Common myeloid progenitor, CD34-positive (primary cell): ENCODE measurements at places on chromosomes 3 and 15.
A peak's percentile ranks its signal among the peaks of the same experiment; 100 is the strongest.

- no peak for DNase-seq
These were observed 118.4 kb upstream of the GPR149 start for GRCh38 chr3:154548341-154548740.

DNA sequence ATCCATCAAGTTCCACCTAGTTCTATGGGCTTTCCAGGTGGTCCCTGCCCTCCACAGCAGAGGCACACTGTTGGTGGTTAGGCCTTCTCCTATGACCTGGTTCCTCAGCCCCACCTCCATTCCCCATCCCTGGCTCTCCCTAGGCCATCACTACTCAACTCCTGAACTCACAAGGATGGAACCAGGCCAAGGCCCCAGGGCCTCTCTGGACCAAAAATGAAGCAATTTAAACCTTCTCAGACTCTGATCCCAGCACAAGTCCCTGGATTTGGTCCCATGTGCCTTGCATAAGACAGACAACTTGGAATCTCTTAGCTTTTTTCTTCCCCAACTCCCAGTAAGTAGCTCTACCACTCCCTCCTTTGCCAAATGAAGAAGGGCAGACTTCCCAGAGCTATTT, 14.4 kb upstream of the ACAN start:
- DNase-seq, result no peak

- no peak for DNase-seq
These were observed 356.5 kb upstream of the IL12A start for GRCh38 chr3:159632128-159632527.

DNA sequence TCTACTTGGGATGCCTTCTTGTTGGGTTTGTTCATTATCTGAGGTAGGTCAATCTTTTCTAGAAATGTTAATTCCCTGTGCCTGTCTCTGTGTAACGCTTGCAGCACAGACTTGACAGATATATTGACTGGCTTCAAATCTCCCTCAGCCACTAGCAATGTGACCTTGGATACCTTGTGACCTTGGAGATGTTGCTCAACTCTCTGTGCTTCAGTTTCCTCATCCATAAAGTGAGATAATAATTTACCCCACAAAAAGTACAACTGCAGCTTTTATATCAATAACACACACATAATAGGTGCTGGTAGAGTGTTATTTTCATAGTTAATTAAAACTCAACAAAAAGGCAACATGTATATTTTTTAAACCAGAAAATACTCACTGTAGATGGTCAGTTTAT, 52.9 kb downstream of the SIDT1 start:
- no peak for DNase-seq

DNA sequence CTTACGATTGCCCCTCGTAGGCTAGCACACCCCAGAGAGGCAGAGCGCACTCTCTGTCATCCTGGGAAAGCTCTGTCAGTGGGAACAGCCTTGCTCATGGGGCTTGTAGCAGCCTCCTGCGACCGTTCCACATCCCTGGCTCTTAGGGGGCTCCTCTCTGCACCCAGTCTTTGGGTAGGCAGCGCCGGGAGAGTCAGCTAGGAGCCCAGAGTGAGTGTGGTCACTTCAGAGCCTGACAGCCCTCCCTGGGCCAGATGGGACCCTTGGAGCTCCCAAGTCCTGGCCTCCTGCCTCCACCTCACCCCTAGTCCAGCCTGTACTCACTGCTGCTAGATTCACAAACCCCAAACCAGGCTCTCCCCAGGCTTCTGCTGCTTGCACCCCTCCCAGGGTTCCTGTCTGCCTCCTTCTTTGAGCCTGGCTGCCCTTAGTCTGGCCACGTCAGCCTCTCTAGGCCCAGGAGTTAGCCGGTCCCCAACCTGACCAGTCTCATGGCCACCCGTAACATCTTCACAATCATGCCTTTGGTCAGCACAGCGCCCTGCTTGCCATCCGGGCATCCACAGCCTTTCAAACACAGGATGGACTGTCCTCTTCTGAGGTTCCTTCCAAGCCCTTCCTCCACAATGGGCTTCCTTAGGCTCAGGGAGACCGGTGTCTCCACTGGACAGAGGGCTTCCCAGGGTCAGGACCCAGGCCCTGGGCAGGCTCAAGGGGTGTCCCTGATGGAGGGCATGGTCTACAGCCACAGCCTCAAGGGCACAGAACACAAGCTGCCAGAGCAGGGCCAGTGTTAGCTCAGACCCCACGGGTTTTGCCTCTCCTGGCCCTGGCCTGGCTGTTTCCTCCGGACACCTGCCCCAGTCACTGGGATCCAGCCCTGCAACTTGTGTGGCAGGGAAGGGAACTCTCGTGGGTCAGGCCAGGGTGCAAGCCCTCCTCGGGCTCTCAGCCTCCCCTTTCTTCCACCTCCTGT, 4.6 kb downstream of the ACSBG1 start:
- DNase-seq, result no peak

DNA sequence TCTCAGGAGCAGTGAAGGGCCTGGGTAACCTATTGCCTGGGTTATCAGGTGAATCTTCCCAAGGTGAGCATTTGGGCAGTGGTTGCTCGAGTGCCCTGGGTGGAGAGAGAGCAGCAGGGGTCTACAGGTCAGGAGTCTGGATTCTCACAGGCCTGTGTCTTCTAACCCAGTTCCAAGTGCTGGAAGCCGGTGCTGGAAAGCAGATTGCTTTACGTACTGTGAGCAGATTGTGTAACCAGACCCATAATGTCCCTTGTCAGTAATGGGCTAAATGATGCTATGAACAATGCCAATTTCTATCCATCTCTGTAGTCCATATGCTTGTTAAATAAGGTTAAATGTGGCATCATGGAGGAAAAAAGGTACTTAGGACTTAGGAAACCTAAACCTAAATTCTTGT, 106.5 kb downstream of the TPRG1 start:
- DNase-seq, result no peak

- no peak for DNase-seq
These were observed 22.5 kb downstream of the SLC41A3 start for GRCh38 chr3:126061301-126062032.

- DNase-seq, result no peak
These were observed 325.0 kb downstream of the CGGBP1 start for GRCh38 chr3:87733671-87734367.

- DNase-seq, result no peak
These were observed 62.8 kb downstream of the RFX7 start for GRCh38 chr15:56180851-56181250.

- peak; percentile 93 for DNase-seq
These were observed 10.0 kb downstream of the CRYGS start for GRCh38 chr3:186534113-186534669.

GRCh38 chr3:42790714-42791229, 13.5 kb downstream of the HIGD1A start:
- no peak for DNase-seq

GRCh38 chr3:43481375-43481774, 140.4 kb downstream of the ANO10 start:
- DNase-seq, result no peak

DNA sequence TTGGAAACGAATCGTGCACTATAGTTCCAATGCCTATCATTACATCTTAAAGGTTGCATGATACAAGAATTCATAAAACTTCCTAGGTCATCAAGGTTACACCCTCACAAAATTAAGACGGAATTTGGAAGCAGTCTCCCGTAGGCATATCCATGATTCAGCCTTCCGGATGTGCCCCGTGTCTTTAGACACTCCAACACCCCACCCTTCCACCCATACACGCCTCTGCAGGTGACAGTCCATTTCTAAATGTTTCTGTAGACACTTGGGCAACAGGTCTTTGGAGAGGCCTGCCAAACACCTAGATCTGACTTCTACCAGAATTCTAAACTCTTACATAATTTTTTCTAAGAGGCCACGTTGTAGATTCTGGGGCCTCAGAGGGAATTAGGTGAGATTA, 49.8 kb downstream of the LDHAL6B start:
- DNase-seq, result no peak

GRCh38 chr15:93583968-93584367, 495.0 kb upstream of the RGMA start:
- peak; percentile 5 for DNase-seq

- peak; percentile 36 for DNase-seq
These were observed 87.3 kb upstream of the ROPN1 start for GRCh38 chr3:124078953-124079911.

GRCh38 chr3:5226783-5227182, 39.3 kb downstream of the EDEM1 start:
- peak; percentile 72 for DNase-seq

- no peak for DNase-seq
These were observed 77.4 kb upstream of the SLC4A7 start for GRCh38 chr3:27561576-27561975.

DNA sequence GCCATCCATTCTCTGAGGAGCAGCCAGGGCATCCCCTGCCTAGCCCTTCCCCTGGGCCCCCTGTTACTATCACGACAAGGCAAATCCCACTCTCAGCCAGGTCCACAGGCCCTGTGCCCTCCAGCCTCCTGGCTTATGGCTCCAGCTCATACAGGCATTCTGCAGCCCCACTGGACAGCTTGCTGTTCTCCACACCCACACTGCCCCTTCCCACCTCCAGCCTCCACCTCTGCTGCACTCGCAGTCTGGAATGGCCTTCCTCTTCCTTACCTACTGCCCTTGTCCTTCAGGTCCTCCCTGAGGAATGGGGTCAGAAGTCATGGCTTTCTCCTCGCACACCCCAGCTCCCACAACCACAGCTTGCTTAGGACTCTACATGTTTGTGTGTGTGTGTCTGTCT, 40.4 kb downstream of the CCDC33 start:
- no peak for DNase-seq

DNA sequence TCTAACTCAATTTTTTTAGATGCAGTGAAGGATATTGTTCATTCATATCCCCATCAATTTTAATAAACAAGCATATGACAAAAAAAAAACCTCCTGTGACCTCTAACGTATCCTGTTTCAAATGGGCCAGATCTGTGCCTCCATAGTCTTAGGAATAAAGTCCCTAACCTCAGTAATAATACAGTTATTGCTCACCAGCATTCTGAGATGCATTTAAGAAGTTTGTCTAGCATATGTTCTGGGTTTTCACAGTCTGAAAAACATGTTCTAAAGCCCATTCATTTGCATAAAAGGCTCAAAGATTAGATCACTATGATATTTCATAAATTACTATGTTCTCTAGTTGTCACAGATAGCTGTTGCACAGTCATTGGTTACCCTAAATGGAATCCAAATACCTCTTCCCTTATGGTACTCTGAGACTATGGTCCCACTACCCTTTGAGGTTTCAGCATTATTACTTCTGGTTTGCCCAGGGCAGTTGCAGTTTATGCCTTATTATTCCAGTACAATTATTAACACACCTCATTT, 190.1 kb downstream of the ZIC4 start:
- DNase-seq, result no peak

DNA sequence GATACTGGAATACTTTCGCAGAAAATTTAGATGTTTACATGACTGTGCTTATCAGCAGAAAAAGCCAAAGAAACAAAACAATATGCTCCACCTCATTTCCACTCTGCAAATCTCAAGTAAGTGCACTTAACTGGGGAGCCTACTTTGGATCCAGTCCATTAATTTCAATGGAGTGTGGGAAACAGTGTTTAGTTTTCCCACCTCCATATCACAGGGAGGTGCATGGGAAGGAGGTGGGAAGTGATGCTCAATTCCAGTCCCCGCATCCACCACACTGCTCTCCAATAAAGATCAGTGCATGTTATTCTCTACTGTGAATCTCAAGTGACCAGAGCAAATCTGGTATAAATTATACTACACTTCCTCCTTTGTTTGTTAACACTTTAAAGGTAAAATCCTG, 2.9 kb downstream of the NEDD4 start:
- DNase-seq, result no peak

DNA sequence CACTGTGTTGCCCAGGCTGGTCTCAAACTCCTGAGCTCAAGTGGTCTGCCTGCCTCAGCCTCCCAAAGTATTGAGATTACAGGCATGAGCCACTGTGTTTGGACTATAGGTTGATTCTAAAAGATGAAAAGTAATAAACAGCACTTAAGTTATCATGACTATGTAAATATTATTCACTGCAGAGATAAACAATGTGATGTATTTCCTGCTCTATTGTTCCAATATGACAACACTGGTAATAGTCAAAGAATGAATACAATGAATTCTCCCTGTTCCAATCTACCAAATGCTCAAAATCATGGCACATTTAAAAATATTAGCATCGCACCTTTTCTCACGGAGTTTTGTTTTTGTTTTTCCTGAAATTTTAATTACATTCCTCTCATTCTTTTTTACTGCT, 36.8 kb upstream of the TBL1XR1 start:
- no peak for DNase-seq

DNA sequence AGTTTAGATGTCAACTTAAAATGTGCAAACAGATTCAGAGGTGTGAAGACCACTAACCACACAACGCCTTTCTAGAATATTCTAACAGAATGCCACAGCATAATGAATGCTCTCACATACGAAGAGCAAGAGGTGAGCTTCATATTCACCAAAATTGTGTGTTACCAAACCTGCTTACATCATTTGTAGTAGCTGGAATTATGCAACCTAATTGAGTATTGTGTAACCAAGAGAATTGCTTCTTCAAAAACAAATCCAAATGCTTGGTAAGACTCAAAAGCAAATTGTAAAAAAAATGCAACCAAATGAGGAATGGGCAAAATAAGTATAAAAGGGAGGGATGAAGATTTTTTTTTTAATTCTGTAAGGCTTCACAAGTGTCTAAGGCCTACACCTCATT, 160.7 kb downstream of the TAFA4 start:
- DNase-seq, result no peak

GRCh38 chr3:151315136-151315535, 1.5 kb downstream of the GPR87 start:
- DNase-seq, result no peak

- DNase-seq, result no peak
These were observed 14.4 kb upstream of the MUC4 start for GRCh38 chr3:195825857-195826804.

- no peak for DNase-seq
These were observed 9.9 kb downstream of the MB21D2 start for GRCh38 chr3:192907784-192908183.

GRCh38 chr3:194285850-194286197, 65.3 kb downstream of the CPN2 start:
- no peak for DNase-seq

GRCh38 chr3:57464011-57464410, 80.1 kb downstream of the DNAH12 start:
- no peak for DNase-seq

GRCh38 chr3:16496408-16497222, 16.9 kb downstream of the RFTN1 start:
- DNase-seq, result no peak

- DNase-seq, result no peak
These were observed 486.0 kb upstream of the ADAMTS9 start for GRCh38 chr3:65173841-65174240.

DNA sequence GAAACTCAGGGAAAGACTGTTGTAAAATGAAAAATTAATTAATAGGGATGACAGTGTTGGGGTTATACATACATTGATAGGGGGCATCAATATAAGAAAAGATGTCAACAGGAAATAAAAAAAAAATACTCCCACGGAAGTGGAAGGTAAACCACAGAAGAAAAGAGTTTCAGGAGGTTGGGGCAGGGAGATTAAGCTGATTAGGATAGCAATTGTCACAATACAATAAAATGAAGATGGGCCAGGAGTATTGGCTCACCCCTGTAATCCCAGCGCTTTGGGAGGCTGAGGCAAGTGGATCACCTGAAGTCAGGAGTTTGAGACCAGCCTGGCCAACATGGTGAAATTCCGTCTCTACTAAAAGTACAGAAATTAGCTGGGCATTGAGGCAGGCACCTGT, 536.1 kb downstream of the AGBL1 start:
- DNase-seq, result no peak
